ENCODE measurements at places on chromosomes 12 and 14.
A peak's percentile ranks its signal among the peaks of the same experiment; 100 is the strongest.

DNA sequence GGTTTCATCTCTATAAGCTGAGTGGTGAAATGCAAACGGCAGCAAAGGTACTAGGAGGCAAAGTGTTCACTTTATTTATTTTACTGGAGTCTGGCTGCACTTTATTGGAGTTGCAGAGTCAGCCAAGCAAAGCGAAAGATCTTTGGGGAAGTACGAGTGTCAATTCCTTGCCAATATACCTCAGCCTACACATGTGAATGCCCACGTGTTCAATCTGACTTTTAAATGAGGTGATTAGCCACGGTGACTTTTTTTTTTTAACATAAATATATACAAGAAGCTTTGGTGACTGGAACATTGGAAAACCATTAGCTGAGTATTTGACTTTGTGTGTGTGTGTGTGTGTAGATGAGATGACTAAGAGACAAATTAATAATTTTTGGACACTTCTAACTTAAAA, 178.8 kb downstream of the NTS start:
- no peak for DNase-seq

DNA sequence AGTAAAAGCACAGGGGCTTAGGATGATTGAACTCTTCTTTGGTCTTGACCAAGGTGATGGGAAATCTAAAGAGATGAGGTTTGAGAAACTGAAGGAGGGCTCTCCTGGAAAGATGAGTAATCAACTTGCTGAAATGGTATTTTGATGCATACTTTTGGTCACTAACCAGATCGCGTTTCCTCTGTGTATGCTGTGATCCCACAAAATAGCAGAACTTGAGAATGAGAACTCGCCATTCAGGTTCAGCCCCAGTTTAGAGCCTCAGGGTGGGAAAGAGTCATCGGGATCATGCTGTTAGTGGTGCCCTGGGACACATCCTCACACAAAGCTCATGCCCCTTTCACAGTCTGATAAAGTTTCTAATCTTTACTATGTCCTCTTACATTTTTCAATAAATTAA, 488.8 kb downstream of the ETNK1 start:
- DNase-seq = no peak

DNA sequence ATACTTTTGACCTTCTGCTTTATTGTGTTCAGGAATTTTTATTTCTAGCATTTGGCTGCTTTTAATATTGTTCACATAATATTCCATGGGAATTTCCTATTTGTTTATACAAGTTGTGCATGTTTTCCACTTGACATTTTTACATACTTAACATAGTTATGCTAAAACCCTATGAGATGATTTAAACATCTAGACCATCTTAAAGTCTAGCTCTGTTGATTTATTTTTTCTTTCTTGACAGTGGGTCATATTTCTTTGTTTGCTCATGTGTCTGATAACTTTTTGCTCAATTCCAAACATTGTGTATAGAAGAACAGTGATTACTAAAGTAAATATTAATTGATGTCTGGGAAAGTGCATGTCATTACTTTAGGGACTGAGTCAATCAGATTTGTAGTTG, 202.1 kb upstream of the PDZRN4 start:
- DNase-seq = no peak

DNA sequence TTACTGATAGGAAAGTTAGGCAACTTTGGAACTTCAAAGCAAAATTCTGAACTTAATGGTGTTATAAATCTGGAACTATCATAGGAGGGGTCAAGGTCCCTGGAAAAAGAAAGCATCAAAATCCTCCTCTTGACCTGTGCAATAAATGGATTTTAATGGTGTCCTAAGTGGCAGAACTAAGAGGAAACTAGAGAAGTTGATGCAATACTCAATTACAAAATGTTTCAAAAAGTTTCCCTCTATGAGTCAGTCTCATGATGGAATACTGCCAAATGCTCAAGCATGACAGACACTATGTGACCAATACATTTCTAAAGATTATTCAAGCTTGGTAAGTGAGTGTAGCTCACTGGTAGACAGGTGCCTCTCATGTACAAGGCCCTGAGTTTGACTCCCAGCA, 47.7 kb upstream of the ERGIC2 start:
- no peak for DNase-seq

DNA sequence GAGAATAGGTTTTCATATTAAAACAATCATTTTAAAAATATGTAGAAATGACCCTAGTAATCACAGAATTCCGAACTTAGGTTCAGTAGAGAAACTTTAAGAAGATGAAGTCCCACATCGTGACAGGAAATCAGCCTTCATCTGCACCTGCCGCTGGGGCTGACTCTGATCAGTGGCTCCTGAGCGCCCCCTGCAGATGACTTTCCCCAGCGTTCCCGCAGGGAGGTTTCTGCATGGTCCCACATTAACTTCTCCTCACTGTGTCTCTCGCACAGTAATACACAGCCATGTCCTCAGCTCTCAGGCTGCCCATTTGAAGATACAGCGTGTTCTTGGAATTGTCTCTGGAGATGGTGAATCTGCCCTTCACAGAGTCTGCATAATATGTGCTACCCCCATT, 1131.1 kb downstream of the TMEM121 start:
- no peak for DNase-seq

DNA sequence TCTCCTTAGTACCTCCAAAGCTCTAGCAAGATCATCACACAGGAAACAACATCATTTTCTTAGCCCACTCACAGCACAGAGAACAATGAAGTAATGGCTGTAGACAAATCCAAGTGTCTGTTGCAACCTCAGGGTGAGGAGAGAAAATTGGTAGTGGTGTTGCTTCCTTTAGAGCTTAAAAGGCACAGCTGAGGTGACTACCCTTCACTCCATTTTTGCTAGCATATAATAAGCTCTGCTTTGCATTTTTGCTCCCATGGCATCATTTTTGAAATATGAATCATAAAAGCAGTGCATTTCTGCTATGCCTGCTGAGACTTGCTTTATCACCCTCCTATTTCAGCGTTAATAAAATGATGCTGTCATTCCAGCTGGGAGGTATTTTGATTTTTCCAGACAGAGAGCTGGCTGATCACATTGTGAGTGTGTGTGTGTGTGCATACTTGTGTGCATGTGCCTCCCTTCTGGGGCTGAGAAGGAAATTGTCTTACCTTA, 18.5 kb upstream of the PCNX1 start:
- DNase-seq = no peak

- no peak for DNase-seq
Measured at GRCh38 chr12:54558311-54558710, 8.9 kb downstream of the PDE1B start.

GRCh38 chr12:120529641-120530417, 871 bp upstream of the COQ5 start:
- no peak for DNase-seq

DNA sequence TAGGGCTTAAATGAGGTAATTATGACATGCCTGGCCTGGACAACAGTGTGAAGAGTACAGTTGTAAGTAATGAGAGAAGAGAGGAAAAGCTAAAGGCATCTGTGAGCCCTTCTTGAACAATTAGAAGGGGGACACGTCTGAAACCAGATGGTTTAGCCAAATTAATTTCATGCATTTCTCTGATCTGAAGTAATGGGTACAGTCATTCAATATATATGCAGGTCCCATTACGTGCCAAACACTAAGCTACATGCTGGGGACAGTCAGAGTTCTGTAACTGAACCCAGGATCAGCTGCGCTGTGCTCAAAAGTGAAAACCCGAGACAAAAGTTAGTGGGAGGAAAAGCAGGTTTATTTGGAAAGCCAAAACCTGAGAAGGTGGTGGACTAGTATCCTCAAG, 207.2 kb upstream of the TMTC1 start:
- DNase-seq = no peak

- DNase-seq = peak; percentile 27
Measured at GRCh38 chr12:34389378-34390170, 367.3 kb downstream of the ALG10 start.

DNA sequence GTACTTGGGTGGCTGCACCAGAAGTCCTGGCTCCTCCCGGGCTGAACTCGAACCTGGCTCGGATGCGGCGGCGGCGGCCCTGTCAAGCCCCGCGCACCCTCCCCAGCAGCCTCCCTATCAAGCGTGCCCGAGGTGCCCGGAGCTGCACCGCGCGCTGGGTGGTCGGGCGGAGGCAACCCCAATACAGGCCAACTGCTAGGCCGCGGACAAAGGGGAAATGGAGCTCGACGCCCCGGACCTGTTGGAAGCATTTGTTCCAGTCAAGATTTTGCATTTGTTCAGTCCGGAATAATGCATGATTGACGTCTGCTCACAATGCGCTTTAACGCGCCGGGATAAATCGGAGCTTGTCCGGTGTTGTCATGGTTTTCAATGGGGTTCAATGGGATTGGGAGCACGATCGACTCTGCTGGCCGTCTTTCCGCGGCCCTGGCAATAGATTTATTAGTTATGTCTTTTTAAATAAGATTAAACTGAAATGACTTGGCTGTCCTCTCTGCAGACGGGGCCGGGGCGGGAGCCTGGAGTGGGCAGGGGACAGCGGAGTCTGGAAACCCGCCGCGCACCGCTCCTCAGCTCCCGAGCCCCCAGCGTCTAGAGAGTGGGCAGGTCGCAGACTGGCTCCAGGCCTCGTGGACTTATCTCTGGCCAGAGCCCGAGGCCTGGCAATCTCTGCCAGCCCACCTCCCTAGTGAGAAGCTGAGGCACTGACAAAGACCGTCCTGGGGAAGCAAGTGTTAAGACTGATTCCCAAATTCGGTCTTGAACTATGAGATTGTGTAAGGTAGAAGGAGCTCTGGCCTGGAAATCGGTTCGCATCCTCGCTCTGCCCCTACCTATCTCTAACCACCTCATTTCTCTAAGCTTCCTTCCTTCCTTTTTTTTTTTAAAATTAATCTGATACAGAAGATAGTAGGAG, 1.7 kb upstream of the NKX2-8 start:
- DNase-seq = no peak

GRCh38 chr14:77804592-77804991, 4.7 kb downstream of the ADCK1 start:
- no peak for DNase-seq

DNA sequence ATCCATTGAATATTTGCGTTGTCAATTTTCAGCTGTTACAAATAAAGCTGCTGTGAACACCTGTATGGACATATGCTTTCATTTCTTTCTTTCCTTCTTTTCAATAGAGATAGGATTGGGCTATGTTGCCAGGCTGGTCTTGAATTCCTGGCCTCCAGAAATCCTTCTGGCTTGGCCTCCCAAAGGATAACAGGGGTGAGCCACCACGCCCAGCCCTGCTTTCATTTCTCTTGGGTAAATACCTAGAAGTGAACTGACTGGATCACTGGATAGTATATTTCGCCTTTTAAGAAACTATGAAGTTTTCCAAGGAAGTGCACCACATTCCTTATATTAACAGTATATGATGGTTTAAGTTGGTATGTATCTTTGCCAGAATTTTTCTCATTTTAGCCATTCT, 32.3 kb upstream of the EAPP start:
- DNase-seq = no peak

DNA sequence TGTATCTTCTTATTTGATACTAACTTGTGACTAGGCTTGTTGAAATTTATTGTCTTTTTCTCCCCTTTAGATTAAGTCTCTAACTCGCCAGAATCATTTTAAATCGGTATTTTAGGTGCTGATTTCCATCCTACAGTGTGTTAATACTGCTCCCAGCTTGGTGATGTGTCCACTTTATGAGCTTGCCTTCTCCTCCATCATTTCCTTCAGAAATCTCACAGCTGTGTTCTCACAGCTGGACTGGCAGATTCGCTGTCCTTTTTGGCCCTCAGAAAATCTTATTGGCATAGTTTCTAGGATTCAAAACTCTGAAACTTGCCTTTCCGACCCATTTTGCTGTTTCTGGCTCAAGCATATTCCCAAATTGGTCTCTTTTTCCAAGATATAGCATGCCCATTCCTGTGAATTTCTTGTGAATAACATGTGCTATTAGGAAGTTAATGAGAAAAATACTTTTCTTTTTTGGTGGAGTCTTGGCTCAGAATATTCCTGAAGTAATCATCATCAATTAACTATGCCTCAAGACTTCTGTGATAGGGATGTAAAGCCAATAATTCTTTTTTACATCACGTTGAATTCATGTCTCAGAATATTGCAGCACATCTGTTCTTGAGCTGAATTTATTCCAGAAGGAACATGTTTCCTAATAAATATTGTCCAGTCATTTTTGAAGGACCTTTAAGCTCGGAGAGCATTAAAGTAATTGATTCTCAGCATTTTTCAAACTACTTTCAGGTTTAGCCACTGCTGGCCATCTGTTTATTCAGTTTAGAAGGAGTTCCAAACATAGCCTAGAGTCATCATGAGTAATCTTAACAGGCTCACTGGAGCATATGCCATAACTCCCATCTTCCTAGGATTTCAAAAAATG, 50.0 kb upstream of the USP44 start:
- no peak for DNase-seq

- no peak for DNase-seq
Measured at GRCh38 chr12:76226397-76226796, 121.8 kb downstream of the BBS10 start.

DNA sequence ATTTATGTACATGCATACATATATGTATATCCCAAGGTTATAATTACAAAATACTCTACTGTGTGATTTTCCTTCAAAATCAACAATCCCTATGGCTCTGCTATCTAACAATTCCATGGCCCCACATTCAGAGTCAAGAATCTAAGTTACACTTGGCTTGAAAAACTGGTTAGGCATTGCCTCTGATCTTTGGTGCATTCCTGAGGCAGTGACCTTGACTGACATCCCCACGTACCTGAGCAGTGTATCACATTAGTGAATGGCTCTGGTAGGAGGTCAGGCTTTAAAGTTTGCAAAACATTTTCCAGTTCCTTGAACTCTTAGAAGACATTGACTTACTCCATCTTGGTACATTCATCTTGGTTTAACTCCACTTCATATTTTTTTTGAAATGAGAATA, 8.5 kb upstream of the STON2 start:
- no peak for DNase-seq

DNA sequence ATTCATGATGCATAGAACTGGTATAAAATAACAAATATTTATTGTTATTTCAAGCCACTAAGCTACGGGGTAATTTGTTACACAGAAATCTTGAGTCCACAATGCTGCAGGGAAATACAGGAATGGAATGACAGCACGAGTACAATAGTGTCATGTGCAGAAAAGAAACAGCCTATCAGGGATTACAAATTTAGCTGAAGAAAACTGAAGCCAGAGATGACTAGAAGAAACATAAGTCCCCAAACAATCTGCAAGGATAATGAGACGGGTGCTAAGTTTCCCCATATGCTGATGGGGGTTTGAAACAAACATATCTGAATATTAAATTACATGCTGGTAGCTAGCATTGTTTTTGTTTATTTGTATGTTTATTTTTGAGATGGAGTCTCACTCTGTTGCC, 8.9 kb downstream of the ARMH4 start:
- DNase-seq = no peak

GRCh38 chr12:5586201-5586600, 154.3 kb downstream of the NTF3 start:
- DNase-seq = no peak

GRCh38 chr12:5293773-5294172, 138.1 kb upstream of the NTF3 start:
- DNase-seq = no peak

DNA sequence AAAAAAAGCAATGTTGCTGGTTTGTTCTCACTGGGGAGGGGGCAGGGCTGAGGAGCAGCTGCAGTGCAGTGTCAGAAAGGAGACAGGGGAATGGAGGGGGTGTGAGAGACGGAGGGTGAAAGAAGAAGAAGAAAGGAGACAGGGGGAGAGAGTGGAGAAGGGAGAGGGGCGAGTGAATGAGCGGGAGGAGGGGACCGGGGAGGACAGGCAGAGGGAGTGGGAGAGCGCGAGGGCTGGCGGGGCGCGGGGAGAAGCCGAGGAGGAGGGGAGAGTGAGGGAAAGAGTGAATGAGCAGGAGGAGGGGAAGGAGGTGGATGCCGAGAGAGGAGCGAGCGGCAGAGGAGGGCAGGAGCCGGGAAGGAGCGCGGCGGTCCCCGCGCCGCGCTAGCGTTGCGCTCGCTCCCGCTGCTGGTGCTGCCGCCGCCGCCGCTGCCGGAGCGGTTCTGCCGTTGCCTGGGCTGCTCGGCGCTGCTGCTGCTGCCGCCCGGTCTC, at the start of gene NOVA1:
Gene NOVA1, minus strand, starts transcription at position 445 of the 492 bp plus-strand sequence. CDS start 597 bp downstream, outside the sequence.
- no peak for DNase-seq
